ENCODE measurements at places on chromosomes 16 and 17.

DNA sequence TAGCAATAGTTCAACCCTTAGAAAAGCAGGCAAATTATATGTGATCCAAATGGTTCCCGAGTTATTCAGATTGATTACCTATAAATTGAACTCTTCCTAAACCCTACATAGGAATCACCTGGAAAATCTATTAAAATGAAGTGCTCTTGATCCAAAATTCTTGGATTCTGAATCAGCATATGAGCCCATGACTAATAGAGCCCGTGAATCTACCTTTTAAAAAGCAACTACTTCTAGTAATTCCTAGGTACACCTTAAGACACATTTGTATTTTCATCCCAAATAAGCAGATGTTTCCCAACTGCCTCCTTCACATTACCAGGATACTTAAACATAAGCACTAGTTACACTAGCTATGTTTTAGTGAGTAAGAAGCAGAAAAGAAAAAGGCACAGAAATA lies 1171.0 kb upstream of the GOT2 start:
- DNase-seq = no peak

GRCh38 chr17:47618410-47618809 lies 31.3 kb upstream of the KPNB1 start:
- DNase-seq = no peak

DNA sequence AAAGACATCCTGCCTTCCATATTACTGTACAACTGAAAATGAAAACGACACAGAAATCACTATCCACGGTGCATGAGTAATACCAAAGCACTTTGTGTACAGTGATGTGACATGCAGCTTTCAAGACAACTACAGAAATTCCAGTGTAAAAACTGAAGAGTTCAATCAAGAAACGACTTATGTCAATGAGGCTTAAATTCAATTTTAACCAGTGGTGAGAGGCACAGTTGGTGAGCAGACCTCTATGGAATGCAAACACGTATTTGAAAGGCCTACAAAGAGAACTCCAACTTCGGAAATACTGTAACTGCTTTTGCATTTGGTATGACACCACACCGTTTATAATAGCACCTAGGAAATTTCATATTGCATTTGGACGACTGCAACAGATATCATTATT lies 87.6 kb downstream of the USP31 start:
- no peak for DNase-seq

- DNase-seq = no peak
These were observed 54.9 kb upstream of the DLX4 start for GRCh38 chr17:49914096-49914490.

DNA sequence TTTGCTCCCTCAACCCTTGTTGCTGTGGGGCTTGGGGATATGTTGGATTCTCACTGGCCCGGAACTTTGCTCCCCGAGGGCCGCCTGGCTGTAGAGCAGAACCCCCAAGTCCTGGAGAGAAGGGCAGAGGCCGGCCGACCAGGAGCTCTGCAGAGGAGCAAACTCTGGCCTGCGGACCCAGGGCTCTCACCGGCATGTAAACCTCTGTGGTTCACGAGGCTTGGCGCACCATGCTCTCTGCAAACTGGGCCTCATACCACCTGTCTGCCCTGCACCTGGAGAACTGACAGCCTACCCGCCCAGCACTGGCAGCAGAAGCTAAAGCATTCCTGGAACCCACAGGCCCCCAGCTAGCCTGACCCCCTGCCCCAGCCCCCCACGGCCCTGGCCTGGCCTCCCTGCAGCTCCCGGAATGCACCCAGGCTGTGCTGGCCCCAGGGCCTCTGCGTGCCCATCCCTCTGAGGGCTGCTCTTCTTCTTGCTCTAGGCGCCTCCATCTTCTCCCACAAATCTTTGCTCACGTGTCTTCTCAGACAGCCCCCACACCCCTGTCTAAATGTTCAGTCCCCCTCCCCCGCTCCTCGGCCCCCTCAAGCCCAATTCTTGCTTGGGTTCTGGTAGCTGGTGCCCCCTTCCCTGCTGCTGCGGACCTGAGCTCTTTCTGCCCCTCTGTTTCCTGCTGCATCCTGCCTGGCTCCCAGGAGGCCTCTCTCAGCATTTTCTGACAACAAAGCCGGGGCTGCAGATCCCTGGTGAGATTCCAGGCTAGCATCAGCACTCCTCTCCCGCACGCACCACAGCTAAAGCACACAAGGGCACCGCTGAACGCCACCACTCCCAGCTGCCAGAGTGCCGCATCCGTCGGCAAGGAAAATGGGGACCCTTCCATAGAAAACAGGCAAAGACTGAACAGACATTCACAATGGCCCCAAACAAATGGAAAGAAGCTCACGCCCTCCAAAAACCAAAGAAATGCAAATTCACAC lies 23.3 kb downstream of the ACTG1 start:
- no peak for DNase-seq

GRCh38 chr17:50551884-50552283 lies 4.9 kb downstream of the SPATA20 start:
- DNase-seq = no peak

- no peak for DNase-seq
These were observed 153.5 kb upstream of the MAF start for GRCh38 chr16:79754081-79754480.

DNA sequence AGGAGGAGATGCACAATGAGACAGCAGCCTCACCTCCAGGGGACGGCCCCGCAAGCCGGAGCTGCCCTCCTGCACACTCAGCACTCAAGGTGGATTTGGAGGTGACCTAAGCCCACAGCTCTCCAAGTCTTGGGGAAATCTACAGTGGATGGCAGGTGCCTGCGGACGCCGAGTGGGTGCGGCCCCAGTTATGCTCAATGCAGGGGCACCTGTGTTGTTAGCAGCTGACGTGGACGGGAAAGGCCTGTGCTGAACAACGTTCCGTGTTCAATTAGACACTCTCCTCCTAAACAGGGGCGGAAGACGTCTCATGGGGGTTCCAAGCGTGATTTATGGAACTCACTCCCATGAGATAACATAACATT lies 22.0 kb upstream of the METRNL start:
- DNase-seq = no peak

DNA sequence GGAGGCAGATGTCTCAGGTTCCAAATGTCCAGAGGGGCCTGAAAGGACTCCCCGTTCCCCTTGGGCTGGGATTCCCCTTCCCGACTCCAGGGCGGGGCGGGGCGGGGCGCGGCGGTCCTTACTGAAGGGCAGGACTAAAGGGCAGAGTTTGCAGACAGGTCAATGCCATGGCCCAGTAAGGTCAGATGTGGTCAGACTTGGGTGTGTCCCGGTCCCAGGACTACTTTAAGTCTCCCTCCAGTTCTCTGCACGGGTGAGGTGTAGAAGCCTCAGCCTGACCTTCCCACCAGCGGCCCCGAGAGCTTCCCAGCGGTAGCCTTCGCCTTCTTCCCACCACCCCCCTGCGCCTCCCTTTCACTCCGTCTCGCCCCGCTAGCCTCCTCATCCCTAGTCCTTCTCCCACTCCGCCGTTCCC lies 532 bp downstream of the KDM6B start:
- DNase-seq = no peak

DNA sequence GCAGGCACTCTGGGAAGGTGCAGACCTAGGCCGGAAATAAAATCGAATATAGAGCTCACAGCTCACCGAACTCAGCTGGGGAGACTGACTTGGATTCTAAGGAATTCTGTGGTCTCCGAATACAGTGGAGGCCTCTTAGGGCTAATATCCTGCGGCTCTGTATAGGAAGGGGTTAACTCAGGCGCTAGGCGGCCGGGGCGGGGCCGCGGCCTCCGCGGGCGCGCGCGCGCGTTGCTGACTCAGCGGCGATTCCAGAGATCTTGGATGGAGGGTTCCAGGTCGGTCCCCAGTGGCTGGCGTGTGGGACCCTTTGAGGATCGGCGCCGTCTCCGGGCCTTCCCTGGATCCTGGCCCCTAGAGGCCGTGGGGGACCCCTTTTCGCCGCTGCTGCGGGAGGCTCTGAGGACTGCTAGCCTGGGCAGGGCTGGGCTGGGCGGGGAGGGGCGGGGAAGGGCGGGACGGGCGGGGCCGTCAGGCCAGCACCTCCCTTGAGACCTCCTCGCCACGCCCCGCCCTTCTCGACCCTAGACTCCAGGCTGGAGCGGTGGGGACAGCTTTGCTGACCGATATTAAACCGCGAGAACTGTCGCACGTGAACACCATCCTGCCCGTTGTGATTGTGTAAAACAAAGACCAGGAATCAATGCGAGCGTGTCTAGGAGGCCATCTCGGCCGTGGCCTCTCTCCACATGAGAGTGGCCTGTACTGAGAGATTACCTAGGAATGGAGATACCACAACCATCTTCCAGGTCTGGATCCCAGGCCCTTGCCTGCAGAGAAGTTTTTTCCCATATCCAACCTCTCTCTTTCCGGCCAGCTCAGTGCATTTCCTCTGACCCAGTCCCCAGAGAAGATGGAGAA lies 1.4 kb upstream of the PLEKHH3 start:
- peak; percentile 87 for DNase-seq
